Stimulated activated CD8-positive, alpha-beta memory T cell treated with anti-CD3 and anti-CD28 coated beads, Interleukin-7, amount 100 ng/mL, for 1 hour (primary cell): ENCODE measurements at places on chromosomes 1 and 21.

DNA sequence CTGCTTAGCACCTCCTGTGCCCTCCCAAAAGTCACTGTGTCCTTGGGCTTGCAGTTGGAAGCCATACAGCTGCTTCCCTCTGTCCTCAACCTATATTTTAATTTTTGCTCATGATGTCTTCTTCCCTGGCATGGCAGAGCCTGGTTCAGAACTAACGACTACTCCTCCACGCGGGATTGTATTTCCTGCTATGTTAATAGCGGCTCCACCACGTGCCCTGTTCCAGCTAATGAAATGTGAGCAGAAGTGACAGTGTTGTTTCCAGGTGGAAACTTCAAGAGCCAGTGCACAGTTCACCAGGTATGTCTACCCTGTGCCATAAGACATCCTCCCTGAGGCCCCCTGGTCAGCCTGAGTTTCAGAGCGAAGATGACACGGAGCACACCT, 52.1 kb downstream of the DHRS3 start:
- DNase-seq, result no peak

GRCh38 chr1:62184336-62184735, 10.3 kb upstream of the L1TD1 start:
- no peak for DNase-seq

GRCh38 chr1:32920833-32921232, 19.6 kb upstream of the TMEM54 start:
- no peak for DNase-seq

GRCh38 chr21:38469642-38470041, 28.6 kb downstream of the ERG start:
- no peak for DNase-seq

- DNase-seq, result no peak
Observed at GRCh38 chr1:209364716-209365115, 218.8 kb upstream of the CAMK1G start.

DNA sequence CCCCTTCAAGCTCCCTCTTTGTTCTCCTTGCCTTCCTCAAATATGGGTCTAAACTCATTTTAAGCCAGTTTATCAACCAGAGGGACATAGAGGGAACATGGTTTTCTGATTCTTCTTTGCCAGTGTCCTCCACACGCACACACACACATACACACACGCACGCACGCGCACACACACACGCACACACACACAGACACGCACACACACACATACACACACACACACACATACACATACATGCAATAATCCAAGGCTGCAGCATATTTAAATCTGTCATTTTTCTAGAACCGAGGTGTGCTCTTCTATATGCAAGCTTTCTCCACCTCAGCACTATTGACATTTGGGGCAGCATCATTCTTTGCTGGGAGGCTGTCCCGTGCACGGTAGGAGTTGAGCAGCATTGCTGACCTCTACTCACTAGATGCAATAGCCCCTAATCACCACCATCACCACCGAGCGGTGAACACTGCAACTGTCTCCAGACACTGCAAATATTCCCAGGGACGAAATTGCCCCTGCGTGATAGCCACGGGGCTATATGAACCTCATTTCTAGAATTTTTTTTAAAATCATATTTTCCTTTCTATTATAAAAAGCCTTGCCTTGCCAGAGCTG, 8.0 kb downstream of the TNFRSF9 start:
- no peak for DNase-seq

GRCh38 chr1:11704194-11704529, 12.7 kb downstream of the DRAXIN start:
- DNase-seq, result no peak

- DNase-seq, result no peak
Observed at GRCh38 chr1:109427171-109427467, 871 bp upstream of the PSMA5 start.

DNA sequence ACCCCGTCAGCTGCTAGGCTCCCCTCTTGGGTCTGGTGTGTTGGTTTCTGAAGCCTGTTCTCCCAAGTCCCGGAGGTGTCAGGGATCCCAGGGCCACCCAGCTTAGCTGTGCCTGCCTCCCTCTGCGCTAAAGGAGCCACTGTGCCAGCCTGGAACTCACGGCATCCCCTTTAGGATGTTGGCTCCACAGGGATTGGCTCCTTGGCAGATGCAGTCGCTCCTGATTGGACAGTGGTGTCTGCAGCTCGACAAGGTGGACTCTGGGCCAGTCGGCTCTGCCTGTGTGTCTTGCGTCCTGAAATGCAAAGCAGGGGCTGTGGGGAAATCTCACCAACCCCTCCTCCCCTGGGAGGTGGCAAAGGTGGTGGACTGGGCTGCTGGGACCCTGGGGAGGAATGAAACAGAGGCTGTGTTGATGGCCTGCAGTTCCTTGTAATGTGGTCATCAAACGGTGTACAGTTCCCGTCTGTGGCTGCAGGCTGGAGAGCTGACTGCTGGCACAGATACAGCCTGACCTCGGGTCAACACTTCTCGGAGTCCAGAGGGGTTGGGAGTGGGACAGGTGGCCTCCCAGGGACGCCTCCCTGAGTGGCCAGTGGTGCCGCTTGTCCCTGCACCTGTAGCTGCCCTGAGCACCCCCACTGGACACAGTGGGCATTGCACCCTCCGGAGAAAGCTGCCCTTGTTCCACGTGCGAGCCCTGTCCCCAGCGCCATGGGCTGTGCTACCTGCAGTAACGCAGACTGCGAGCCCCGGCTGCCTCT, 11.5 kb upstream of the KCNAB2 start:
- DNase-seq, result no peak

GRCh38 chr1:92442351-92442750, 44.4 kb downstream of the GFI1 start:
- no peak for DNase-seq

DNA sequence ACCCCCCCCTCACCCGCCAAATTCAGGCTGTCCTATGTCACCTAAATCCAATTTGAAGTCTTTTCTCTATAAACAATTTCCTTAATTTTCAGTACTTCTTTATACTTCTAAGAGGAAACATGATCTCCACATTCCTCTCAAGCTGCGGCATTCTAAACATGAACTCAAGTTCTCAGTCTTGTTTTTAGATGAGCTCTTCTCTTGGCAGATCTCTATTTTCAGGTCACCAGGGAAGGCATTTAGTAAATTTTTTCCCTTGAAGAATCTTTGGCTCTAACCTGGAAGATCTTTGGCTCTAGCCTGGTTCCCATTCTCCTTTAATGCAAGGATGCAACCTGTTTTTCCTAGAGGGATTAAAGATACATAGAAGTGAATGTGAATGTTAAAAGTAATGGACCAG, 193.4 kb downstream of the ATG4C start:
- no peak for DNase-seq

DNA sequence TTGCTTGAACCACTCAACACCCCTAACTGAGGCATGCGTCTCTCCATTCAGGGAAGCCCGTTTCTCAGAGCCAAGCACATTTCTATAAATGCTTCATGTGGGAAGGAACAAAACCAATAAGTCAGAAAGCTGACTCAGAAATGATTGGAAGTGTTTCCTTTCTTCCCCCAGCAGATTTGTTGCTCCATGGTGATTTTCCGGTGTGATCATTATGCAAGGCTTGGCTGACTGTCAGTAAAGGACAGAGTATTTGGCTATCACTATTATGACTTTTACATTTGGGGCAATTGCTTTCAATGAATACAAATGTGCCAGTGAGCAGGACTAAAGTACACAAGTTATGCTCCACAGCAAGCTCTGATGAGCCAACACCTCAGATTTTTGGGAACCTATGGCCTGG, 53.3 kb upstream of the ZC3H11B start:
- no peak for DNase-seq

DNA sequence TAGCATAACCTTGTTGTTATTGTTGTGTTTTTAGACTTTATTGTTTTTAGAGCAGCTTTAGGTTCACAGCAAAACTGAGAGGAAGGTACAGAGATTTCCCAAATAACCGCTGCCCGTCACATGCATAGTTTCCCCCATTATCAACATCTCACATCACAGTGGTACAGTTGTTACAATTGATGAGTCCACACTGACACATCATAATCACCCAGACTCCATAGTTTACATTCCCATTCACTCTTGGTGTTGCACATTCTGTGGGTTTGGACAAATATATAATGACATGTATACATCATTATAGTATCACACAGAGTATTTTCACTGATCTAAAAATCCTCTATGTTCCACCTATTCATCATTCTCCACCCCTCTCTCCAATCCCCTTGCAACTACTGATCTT, 25.9 kb upstream of the TOR3A start:
- DNase-seq, result no peak

DNA sequence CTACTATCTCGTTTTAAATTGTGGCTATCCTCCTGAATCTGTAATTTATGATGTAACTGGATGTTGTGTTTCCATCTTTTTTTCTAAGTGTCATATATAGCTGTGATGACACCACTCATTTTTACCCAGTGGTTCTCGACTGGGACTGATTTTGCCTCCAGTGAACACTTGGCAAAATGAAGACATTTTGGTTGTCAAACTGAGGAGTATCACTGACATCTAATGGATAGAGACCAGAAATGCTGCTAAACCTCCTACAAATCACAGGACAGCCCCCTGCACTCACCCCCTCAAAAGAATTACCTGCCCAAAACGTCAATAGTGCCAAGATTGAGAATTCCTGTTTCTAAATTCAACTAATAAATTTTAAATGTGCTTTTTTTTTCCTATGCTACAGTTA, 1.9 kb downstream of the TRMT13 start:
- no peak for DNase-seq

DNA sequence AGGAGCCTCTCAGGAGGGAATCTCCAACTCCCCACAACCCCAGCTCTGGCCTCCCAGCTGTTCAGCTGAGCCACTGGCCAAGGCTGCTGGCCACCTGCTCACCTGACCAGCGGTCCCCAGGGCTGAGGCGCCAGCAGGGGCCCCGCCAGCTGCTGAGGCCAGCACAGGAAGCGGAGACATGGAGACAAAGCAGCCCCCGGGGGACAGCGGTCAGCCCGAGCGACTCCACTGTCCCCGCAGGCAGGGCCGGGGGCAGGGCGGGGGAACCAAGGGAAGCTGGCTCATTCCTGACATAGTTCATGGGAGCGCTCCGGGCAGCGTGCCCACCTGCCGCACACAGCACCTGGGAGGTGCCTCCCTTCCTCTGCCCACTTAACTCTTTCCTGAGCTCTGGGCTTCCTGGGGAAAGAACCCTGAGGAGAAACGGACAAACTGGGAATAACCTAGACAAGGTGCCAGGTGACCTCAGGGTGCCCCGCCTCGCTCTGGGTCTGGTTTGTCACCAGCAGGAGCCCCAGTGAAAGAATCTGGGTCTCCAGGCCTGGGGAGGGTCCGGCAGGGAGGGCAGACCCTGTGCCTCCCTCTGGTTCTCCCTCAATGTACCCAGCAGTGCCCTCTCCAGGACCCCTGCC, 10.7 kb downstream of the EPHA2 start:
- DNase-seq, result no peak

DNA sequence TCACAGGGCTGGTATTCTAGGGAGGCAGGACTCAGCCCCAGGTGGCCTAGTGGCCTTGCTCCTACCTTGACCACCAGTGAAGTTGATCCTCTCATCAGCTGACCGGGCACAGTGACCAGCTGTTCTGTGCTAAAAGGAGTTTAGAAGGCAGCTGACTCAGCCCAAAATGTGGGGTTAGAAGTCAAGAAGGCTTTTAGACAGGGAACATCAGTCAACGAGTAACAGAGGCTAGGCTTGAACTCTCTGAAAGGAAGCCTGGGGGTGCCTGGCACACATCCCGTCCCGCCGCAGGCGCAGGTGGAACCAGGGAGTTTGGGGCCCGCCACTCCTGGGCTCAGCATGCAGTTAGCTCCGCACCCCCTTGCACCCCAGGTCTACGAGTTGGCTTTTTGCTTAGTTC, 114.9 kb upstream of the SLC45A1 start:
- no peak for DNase-seq

GRCh38 chr1:3674100-3675094, 22.1 kb downstream of the TP73 start:
- DNase-seq, result no peak

GRCh38 chr1:113133038-113133437, 60.0 kb downstream of the LRIG2 start:
- no peak for DNase-seq

- no peak for DNase-seq
Observed at GRCh38 chr1:66413136-66413837, 120.7 kb upstream of the SGIP1 start.

- no peak for DNase-seq
Observed at GRCh38 chr21:45998276-45998701, 16.7 kb downstream of the COL6A1 start.
